Tibial nerve (tissue), 4 donors: ENCODE measurements at places on chromosomes 7 and 10. TPM values are rescaled to one million over a fixed set of nuclear protein-coding genes. Genes with fewer than 3 reads are reported as not detected.

DNA sequence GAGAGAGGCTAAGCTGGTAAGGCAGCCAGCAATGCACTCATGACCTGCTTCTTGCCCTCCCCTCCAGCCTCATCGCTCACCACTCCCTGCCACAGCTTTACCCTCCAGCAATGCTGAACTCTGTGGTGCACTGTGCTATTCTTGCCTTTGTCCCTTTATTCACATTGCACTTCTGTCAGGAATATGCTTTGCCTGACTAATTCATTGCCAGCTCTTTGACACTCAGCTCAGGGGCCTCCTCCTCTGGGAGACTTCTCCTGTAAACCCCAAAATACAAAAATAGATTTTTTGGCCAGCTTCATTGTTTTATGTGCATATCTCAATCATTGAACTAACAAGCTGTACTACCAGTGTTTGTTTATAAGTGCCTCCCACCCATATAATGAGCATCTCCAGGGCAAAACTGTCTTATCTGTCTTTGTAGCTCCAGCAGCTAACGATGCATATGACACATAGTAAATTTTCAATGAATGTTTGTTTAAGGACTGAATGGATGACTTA is 8.2 kb downstream of the CNNM1 start:
- no peak for DNase-seq
- H3K4me1 ChIP-seq, result no peaks in the 10 kb centered on the region
- H3K36me3 ChIP-seq, result no peaks in the 10 kb centered on the region

Gene SPDYE5
- not detected for total RNA-seq

GRCh38 chr7:91995391-91996105 is 54.9 kb downstream of the AKAP9 start:
- H3K4me1 ChIP-seq, result no peaks in the 10 kb centered on the region
- no peak overlapping the region for H3K27ac ChIP-seq
- no peaks in the 10 kb centered on the region for H3K27me3 ChIP-seq
- no peaks in the 10 kb centered on the region for H3K36me3 ChIP-seq

DNA sequence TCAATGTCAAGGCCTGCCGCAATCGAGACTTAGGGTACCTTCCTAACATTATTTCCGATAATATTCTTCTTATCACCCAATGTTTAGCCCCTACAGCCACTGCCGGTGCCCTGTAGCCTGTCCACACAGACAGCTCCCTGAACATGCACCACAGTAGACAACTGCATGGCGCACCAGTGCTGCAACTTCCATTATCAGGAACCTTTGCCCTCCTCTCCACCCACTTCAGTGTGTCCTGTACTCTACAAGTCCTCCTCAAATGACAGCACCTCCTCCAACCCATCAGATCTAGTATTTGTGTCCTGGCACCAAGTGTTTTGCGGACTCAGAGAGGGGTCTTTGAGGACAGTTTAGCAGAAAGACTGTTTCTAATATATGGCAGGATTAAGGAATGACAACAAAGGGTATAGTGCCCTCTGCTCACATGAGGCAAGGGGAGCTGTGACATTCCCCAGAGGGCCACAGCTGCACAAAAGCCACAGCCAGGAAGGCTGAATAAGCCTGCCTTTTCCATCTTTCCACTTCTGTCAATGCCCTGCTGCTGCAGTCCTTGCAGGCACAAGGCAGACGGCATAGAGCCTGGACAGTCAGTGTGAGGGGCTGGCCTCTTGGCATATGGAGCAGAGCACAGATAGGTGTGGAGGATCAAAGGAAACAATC is 335.4 kb downstream of the PARD3 start:
- no peaks in the 10 kb centered on the region for H3K36me3 ChIP-seq
- no peaks in the 10 kb centered on the region for H3K27me3 ChIP-seq
- H3K4me3 ChIP-seq, result no peak overlapping the region
- no peak for DNase-seq

DNA sequence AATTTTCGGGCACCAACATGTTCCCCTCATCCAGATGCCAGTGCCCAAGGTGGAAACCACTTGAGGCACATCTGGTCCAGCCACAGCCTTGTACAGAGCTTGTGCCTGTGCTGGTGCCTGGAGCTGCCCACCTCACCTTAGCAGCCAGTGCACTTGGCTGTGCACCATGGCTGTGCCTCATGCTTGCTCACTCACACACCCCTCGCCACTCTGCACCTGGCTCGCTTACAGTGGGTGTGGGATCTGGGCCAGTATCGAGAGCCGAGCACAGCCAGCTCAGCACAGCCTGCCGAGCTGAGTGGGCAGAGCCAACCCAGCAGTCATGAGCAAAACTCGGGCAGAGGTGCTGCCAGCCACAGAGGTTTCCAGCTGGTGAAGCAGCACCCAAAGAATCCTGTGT is 139.9 kb upstream of the NUPR2 start:
- DNase-seq, result no peak
- H3K4me3 ChIP-seq, result no peak overlapping the region
- no peak overlapping the region for H3K27ac ChIP-seq
- H3K4me1 ChIP-seq, result no peaks in the 10 kb centered on the region

DNA sequence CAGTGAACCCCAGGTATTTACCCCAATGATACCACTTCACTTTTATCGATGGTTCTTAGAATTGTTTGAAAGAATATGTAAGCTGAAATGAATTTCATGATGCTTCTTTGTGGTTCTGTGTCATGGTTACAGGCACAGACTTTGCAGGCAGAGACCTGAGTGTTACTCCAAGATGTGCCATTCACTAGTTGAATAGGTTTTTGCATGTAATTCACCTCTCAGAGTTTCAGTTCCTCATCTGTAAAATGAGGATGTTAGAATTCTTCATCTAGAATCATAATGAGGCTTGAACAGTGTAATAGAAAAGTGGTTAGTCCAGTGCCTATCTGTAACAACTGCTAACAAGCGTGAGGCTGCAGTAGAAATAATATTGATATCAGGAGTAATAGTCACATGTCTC is 54.6 kb downstream of the VSTM2A start:
- DNase-seq, result no peak
- H3K36me3 ChIP-seq, result no peaks in the 10 kb centered on the region
- no peaks in the 10 kb centered on the region for H3K4me1 ChIP-seq
- H3K27me3 ChIP-seq, result no peaks in the 10 kb centered on the region

Gene TMEM273
- 33.7 TPM for total RNA-seq

DNA sequence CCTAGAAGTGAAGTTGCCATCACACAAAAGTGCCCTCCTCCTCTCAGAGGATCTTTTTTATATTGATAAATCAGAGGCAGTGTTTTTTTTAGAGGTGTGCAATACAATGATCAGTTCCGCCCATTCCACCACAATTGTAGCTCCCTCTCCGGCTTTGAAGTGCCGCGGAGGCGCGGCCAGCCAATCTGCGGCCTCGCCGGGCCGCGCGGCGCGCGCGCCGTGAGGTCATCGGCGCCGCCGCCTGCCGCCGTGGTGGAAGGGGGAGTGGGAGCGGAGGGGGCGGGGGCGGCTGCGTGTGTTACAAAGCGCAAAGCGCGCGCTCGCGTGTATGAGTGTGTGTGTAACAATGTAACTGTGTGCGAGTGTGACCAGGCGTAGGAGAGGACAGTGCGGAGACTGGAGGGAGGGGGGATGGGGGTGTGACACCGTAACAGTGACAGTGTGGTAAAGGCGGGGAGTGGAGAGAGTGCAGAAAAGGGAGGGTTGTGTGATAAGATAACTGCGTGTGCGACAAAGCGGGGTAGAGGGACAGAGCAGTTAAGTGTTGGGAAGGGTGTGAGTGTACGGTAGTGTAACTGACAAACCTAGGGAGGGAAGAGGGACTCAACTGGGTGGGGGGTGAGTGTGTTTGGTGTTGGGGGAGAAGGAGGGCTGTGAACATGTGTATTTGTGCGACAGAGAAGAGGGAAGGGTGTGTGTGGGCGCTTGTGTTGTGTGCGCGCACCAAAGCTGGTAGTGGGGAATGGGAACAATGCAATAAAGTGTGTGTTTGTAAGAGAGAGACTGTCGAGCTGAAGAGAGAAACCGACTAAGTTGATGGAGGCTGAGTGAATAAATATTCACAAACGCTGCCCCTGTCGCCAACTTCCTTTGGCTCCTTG is at the start of gene SP8:
SP8 (minus strand) TSS at position 108 of the 881 bp plus-strand sequence; CDS start at position 20, 88 bp downstream.
- H3K4me1 ChIP-seq, result no peaks in the 10 kb centered on the region
- H3K27me3 ChIP-seq, result no peaks in the 10 kb centered on the region
- H3K36me3 ChIP-seq, result no peaks in the 10 kb centered on the region
- DNase-seq, result no peak

DNA sequence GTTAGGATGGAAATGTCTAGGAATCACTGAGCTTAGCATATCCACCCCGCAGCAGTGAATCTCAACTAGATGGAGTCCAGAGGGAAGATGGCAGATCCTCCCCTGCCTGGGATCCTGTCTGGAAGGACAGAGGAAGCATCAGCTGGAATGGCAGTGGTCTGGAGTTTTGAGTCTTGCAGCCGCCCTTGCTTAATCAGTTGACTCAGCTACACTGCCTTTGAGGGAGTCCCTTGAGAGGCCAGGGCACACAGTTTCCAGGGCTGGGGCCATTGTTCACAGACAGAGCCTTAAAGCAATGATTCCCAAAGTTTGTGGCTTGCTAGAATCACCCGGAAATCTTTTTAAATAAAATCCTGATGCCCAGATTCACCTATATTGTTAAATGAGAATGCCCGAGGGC is 128.1 kb downstream of the NT5C2 start:
- H3K36me3 ChIP-seq, result peaks cover 15% of the 10 kb centered on the region
- no peak overlapping the region for H3K27ac ChIP-seq
- no peak overlapping the region for H3K4me3 ChIP-seq
- DNase-seq, result no peak
- H3K4me1 ChIP-seq, result peaks cover 4% of the 10 kb centered on the region

Gene PRLHR
- total RNA-seq, result not detected

Gene ATG9B
- not detected for total RNA-seq

DNA sequence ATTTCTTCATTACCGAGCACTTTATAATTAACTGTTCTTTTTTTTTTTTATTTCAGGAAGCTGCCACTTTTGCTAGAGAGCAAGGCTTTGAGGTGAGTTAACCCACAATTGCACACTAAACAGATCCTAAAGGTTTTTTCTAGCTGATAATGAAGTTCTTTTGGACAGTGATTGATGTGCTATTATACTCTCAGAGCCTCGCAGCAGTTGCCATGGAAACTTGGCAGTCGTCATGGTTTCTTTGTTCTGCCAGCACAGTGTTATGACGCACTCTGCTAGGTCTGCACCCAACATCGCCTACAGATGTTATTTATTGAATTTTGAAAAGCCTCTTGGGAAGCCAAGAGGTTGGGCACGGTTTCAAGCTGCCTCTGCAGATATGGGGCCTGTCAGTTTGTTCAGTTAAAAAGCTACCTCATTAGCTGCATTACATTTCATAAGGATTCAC is 237.2 kb upstream of the KAT6B start:
- no peak overlapping the region for H3K4me3 ChIP-seq
- H3K27ac ChIP-seq, result peak overlapping the region; percentile 84
- no peaks in the 10 kb centered on the region for H3K27me3 ChIP-seq
- H3K4me1 ChIP-seq, result peaks cover 62% of the 10 kb centered on the region

Gene IGF2BP3
- total RNA-seq, result 0.59 TPM

- no peaks in the 10 kb centered on the region for H3K36me3 ChIP-seq
- no peak overlapping the region for H3K4me3 ChIP-seq
- no peaks in the 10 kb centered on the region for H3K4me1 ChIP-seq
- H3K27ac ChIP-seq, result no peak overlapping the region
- no peak for DNase-seq
These were observed 32.5 kb upstream of the DOCK1 start for GRCh38 chr10:126872768-126873167.

DNA sequence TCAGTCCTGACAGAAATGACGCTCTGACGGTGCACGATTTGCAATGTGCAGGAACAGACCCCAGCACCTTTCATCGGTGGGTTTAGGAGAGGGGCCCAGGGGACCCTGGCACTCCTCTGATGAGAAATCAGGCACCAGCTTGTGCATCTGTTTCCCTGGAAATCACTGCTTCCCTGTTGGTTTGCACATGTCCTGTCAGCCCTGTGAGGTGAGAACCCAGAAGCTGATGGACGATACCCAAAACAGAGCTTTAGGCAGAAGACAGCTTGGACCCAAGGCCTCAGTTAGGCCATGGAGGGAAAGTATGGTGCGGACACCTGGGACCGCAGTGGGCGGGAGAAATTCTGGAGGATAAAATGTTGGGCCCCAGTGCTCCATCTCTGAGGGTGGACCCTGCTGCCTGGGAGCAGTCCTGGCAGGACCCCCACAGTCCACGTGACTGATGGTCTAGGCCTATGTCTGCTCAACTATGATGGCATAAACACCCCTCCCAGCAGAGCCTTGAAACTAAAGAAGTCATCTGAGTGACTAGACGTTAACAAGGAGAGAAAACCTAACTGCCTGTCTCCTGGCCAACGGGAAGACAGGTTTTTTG is 242.8 kb downstream of the PTPRN2 start:
- DNase-seq, result no peak
- no peaks in the 10 kb centered on the region for H3K4me1 ChIP-seq
- H3K36me3 ChIP-seq, result no peaks in the 10 kb centered on the region
- H3K27me3 ChIP-seq, result no peaks in the 10 kb centered on the region

DNA sequence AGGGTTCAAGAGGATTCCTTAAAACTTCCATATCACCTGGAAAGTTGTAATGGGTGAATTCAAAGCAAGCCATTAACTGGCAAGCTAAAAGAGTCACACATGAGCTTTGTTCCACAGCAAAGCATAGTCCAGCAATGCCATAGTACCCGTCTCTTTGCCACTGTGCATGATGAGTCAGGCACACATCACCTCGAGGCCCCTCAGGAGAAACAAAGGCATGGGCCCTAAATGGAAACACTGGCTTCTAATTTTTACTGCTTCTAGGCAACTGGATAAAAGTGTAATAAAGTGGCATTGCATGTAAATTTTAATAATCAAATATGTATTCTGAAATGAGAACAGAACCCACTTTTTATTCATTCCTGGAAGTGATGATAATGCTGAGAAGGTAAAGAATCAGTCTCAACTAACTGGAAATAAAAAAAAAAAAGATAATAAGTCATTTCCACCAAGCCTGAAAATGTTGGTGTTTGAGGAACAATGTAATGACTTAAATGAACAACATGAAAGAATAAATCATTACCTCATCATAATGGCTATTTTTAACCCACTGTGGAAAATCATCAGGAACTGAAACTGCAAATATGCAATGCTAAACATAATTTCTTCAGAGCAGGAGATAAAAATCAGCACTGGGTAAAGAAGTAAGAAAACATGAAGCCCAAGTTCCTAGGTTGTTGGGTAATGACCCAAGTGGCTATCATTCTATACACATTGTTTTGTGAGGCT is 104.9 kb downstream of the CDK6 start:
- H3K4me1 ChIP-seq, result no peaks in the 10 kb centered on the region
- H3K4me3 ChIP-seq, result no peak overlapping the region
- no peaks in the 10 kb centered on the region for H3K36me3 ChIP-seq
- DNase-seq, result no peak

- H3K4me3 ChIP-seq, result no peak overlapping the region
- no peaks in the 10 kb centered on the region for H3K27me3 ChIP-seq
- no peak for DNase-seq
- no peak overlapping the region for H3K27ac ChIP-seq
- no peaks in the 10 kb centered on the region for H3K36me3 ChIP-seq
These were observed 17.6 kb upstream of the VSIR start for GRCh38 chr10:71790749-71791440.

Gene ACSM6
- not detected for total RNA-seq
